ENCODE measurements at places on chromosomes 2 and 18.

DNA sequence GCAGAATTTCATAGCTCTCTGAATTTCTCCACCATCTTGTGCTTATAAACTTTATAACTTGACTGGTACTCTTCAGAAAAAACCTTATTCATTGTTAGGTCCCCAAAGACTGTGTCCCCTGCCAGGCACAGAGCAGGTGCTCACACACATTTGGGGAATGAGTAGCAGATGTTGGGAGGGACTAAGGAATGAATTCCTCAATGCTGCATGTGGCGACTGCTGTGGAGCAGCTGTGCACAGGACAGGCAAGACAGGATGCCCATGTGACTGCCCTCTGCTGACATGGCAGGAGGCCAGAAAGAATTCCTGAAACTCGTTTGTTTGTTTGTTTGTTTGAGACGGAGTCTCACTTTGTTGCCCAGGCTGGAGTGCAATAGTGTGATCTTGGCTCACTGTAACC, 122.3 kb upstream of the ITGA6 start:
- no peak for DNase-seq

DNA sequence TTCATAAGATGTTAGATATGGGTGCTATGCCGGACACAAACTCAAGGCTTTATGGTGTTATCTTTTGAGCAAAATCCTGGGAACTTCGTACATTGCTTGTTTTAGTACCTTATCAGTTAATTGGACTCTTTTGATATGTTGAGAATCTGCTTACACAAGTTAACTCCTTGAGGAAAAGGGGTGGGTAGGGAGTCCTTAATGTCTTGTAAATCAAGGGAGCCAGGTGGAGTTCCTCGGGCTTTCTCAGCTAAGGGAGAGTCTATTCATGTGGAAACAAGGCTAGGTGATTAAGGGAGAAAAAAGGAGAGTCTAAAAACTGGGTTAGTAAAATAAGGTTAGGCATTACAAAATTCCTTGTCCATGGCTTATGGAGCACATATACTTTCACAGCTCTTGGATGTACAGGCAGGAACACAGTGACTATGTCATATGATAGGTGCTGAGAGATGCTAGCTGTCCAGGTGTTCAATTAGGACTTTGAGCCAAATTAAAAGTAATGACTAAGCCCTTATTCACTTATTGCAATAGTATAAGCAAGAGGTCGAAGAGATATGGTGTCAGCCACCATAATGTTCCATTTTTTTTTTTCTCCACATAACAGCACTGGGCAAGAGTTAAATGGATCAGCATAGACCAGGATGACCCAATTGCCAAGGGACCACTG, 59.5 kb upstream of the DYNAP start:
- DNase-seq: no peak

DNA sequence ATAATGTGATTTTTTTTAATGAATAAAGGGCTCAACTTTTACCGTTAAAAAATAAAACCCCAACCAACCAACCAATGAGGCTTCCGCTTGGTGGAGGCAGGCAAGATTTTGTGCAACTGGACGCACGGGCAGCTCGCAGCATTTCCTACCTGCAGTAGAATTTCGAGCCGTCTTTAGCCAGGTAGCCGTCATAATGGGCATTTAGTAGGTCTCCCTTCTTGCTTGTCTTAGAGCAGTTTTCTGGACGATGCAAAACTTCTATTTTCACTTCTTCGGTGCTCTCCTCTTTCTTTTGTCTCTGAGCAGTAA, 316 bp downstream of the FKBP7 start:
- DNase-seq: no peak

GRCh38 chr2:71747559-71747958, 294.2 kb downstream of the DYSF start:
- no peak for DNase-seq

DNA sequence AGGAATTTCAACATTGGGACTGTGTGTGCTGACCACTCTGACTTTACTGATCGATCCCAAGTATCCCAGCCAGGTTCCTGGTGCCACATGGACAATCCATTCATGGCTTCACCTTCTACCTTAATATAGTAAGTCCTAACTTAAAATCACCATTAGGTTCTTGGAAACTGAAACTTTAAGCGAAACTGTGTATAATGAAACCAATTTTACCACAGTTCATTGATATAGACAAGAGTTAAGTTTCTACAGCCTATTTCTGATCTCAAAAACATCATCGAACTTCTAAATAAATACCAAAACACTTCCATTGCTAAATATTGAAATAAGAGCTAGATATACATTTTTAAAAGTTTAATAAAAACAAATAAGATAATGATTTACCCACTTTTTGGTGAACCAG, 4.4 kb upstream of the EXOC6B start:
- no peak for DNase-seq

DNA sequence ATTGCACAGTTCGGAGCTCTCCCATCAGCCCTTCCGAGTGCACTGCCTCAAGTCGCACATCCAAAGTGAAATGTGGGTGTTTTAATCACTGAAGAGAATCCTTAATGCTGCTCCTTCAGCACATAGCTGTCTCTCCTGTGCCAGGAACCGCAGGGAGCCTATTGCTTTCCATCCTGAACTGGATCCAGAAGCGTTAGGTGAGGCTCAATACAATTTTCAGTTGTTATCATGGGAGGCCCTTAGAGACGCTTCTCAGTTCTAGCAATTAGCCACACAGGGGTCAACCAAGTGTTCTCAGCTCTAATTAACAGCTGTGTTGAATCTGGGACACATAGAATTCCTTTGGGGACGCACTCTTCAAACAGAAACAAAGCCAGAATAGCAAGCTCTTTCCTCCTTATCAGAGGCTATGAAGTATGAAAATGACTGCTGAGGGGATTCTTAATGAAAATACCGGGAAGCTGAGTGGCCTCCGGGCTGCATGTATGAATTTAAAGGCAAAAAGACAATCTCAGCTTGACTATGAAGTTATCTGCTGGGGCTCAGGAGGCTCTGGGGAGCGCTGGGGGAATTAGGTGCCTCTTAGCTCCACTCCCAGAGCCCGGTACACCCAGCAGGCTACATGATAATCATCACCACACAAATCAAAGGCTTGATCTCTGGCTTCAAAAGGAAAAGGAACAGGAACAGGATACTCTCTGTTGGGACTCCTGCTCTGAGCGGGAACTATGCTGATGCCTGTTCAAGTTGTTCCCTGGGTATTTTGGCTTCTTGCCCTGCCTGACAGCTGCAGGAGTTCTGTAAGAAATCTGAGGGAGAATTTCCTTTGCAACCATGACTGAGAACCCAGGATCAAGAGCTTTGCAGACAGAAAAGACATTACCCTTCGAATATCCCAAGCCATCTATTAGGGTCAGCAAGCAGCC, 55.4 kb upstream of the NCOA1 start:
- DNase-seq: no peak

GRCh38 chr2:101440127-101440738, 34.7 kb downstream of the RFX8 start:
- DNase-seq: no peak

- DNase-seq: no peak
Measured at GRCh38 chr2:209495855-209496585, 72.2 kb downstream of the MAP2 start.

DNA sequence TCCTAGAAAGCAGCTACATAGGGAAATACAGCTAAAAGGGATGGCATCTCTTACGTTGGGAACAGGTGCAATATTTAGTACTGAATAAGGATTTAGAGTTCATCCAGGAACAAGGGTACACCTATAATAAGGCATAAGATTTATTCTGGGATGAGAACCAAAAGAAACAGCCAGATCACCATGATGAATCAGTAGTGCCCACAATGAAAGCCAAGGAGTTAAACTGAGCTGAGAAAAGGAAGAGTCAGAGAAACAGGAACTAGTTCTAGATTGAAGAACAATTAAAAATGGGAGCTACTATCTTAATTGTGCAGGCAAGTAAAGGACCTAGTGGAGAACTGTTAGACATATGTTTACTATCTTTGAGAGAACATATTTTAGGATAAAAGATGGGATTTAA, 692.3 kb downstream of the LRP1B start:
- no peak for DNase-seq

GRCh38 chr2:43041661-43042360, 184.6 kb downstream of the ZFP36L2 start:
- DNase-seq: no peak

- no peak for DNase-seq
Measured at GRCh38 chr18:23618862-23619387, 32.6 kb upstream of the NPC1 start.

DNA sequence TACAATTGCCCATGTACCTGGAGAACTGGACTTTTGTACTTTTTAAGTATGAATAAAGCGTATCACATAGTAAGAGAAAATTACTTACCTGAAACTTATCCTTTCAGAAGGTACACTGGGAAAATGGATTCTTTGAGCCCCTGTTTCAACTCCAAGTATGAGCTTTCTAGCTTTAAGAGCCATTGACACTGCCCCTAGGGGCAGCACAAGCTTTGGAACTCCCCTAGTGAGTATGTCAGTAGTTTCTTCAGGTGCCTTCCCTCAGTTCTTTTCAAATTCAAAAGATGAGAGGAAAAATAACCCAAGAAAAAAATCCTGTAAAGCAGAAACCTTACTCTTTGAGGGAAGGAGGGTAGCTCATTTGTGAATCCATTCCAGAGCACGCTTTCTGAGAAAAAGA, 124.1 kb downstream of the MEMO1 start:
- DNase-seq: no peak

DNA sequence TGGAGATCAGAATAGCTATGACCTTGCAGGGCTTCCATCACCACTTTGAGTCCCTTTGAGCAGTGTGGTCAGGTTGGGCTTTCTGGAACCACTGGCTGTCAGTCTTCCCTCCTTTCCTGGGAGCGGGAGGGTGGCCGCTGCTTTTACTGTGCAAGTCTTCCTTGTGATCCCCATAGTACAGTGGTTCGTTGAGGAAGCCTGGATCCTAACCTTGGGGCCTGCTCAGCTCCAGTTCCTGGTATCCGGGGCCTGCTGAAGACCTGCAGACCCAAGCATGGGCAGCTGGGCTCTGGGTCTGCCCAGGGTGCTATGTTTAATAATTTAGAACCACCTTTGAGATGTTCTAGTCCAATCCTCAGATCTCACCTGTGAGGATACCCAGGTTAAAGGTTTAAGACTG, 104.2 kb downstream of the CLIP4 start:
- no peak for DNase-seq

- no peak for DNase-seq
Measured at GRCh38 chr18:11859903-11860407, 8.7 kb downstream of the CHMP1B start.

GRCh38 chr2:159850789-159851188, 52.8 kb upstream of the CD302 start:
- no peak for DNase-seq

DNA sequence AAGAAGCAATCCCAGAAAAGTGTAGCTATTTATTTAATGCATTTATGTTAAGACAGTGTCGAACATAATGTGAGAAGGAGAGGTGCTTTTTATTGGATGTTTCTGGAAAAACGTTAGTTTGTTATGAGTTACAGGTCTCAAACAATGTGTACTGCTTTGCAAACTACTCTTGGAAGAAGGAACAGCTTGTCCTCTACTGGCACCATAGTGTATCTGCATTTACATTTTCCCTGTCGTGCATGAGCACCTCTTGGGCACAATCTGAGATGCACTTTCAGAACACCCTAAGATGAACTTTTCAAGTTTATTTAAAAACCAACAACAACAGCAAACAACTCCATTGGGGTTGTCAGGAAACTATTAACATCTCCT, 22.8 kb downstream of the CCNYL1 start:
- DNase-seq: no peak

DNA sequence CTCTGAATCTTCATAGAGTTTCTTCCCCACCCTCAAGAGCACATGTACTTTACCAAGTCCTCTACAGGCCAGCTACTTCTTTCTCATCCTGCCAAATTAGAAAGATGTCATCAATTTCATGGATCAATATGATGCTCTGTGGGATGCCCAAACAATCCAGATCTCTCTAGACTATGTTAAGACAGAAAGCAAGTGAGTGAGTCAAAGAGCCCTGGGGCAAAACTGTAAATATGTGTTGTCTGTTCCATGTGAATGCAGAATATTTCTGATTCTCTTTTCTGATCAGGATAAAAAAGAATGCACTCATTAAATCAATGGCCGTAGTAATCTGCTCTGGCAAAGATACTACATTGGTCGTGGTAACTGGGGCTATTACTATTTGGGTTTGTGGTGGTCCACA, 53.1 kb upstream of the ROCK2 start:
- no peak for DNase-seq

DNA sequence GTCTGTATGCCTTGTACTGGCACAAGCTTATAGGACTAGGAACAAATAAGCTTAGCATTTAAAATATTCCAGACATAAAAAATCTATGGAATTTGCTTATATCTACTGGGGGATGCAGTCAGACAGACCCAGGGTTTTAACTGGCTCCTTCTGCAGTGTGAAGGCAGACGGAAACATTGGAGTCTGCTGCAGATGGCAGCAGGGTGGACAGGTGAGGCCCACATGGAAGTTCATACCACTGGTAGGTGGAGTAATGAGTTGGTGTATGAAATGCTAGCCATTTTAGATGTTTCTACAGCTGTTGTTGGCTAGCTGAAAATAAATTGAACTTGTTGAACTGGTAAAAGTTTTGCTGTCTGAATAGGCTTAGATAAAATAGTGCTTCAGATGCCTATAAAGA, 17.7 kb downstream of the SPTBN1 start:
- DNase-seq: no peak

DNA sequence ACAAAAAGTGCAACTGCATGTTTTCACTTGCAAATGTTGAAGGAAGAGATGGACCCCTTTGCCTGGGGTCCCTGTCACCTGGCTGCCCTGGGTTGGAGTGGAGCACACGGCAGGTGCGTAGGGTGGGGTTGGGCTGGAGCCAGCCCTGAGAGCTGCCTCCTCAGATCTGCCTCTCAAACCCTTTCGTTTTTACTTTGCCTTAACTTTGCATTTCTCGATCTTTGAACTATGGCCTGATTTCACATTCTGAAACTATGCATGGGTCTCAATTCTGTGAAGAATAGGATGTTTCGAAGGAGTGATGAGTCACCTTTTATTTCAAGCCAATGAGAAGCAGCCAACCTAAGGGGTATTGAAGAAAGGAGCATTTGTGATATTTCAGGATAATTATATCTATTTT, 132.8 kb downstream of the ACOXL start:
- no peak for DNase-seq

GRCh38 chr2:122883849-122884248, 1128.4 kb downstream of the TSN start:
- DNase-seq: no peak

GRCh38 chr2:190717764-190718651, 69.1 kb downstream of the NAB1 start:
- no peak for DNase-seq

DNA sequence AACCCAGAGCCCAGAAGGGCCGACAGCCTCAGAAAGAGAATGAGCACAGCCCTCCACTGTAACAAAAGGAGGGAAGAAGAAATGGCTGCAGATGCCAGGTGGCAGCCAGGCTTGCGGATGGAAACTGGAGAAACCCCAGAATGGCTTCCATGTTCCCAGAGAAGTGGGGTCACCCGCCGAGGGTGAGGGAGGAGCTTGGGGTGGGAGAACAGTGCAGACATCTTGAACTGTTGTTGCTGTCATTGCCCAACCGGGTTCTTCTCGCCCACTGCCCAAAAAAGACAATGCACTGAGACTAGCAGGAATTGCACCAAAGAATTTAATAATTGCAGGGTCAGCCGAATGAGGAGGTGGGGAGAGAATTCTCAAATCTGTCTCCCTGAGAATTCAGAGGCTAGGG, 223.2 kb upstream of the RAB6C start:
- DNase-seq: no peak

All from stimulated activated CD8-positive, alpha-beta memory T cell treated with anti-CD3 and anti-CD28 coated beads, Interleukin-15, amount 100 ng/mL, for 24 hours (primary cell).